ENCODE measurements at places on chromosomes 12 and 14.

- DNase-seq: peak; percentile 21
These were observed at the start of gene CHGA for GRCh38 chr14:92922883-92923743. TSS of gene CHGA (plus strand) at chr14:92923150. CDS start at chr14:92923360, 210 bp downstream.

DNA sequence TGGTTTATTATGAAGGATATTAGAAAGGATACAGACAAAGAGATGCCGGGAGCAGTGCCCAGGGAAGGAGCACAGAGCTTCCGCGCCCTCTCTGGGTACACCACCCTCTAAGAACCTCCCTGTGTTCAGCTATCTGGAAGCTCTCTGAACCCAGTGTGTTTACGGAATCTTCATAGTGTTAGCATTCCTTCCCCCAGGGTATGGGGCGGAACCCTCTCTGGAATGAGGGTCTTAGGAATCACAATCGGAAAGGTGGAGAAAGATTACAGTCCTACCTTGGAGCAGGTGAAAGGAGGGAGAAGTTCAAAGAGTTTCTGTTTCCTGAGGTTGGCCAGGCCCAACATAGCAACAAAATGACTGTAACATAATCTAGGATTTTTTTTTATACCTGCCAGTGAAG, 6.8 kb upstream of the NUDT4 start:
- DNase-seq: no peak

- no peak for DNase-seq
These were observed 177.3 kb upstream of the PLXNC1 start for GRCh38 chr12:93970900-93971688.

- DNase-seq: no peak
These were observed 161.9 kb upstream of the RASSF8 start for GRCh38 chr12:25796523-25797000.

DNA sequence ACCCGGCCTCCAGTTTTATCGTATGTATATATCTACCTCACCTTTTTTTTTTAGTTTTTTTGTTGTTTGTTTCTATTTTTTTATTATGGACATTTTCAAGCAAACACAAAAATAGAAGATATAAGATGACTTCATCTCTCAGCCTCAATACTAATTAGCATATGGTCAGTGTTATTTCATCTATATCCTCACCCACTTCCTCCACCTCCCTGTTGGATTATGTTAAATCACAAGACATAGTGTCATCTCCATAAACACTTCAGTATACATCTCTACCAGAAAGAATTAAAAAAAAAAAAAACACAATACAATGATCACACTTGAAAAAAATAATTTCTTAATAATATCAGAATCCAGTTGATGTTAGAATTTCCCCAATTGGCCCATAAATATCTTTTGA, 34.9 kb downstream of the RAB35 start:
- DNase-seq: no peak

DNA sequence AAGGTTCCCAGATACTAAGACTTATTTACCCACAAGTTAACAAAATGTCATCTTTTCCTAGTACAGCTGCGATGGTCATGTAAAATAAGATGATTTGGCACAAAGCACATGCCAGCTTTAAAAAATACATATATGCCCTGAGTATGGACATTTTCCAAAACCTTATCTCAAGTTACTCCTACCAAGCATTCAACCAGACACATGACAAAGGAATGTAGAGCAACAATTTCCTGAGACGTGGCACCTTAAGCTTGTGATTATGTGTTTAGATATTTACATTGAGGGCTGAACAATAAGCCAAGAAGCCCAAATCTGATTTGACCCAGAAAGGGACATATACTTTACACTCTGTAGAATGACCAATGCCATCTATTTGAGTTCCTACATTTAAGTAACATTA, 24.5 kb upstream of the OVCH1 start:
- no peak for DNase-seq

- no peak for DNase-seq
These were observed 498 bp downstream of the GPR132 start for GRCh38 chr14:105064721-105065143.

DNA sequence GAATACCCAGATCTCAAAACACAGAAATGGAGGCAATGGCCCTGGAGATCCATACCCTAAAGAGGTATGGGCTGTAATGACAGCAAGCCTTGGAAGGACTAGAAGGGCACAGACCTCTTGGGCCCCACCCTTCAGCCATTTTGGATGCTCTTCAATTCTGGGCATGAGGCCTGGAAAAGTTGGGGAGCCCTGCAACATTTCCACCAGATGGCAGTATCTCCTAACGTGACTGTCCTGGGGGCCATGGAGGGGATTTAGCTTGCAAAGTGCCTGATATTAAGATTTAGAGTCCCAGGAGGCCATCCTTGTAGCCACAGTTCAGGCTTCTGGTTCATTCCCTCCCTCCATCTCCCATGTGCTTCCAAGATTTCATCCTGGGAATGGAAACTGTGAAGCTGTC, 30.2 kb downstream of the KCNA5 start:
- DNase-seq: no peak

- no peak for DNase-seq
These were observed 159.4 kb downstream of the NELL2 start for GRCh38 chr12:44716711-44717110.

DNA sequence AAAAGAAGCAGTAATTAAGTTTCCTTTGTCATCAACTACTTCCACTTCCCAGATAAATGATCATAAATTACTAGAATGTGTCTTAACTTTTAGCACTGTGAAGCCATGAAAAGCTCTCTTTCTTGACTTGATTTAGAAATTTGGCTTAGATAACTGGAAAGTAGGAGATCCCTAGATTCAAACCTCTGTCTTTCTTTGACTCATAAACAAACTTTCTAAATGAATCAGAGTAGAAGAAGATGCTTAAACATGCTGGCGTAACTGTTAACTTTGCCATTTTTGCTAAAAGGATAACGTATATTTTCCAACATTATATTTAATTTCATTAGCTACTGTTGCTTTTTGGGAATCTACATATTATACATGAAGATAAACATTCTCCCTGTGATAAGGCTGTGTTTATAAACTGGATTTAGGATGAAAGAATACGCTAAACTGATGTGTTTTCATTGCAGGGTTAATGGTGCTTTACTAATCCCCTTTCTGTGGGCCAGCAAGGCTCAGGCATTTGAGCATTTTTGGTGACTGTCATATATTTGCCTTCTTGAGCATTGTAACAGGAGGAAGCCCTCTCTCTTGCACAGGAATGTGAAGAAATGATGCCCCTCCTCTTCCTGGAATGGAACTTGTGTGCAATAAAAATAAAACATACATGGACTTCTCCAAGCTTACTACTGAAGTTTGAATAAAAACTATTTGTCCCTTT, 301.4 kb downstream of the BMP4 start:
- DNase-seq: no peak

GRCh38 chr12:9727813-9728212, 5.1 kb downstream of the CLECL1 start:
- no peak for DNase-seq

DNA sequence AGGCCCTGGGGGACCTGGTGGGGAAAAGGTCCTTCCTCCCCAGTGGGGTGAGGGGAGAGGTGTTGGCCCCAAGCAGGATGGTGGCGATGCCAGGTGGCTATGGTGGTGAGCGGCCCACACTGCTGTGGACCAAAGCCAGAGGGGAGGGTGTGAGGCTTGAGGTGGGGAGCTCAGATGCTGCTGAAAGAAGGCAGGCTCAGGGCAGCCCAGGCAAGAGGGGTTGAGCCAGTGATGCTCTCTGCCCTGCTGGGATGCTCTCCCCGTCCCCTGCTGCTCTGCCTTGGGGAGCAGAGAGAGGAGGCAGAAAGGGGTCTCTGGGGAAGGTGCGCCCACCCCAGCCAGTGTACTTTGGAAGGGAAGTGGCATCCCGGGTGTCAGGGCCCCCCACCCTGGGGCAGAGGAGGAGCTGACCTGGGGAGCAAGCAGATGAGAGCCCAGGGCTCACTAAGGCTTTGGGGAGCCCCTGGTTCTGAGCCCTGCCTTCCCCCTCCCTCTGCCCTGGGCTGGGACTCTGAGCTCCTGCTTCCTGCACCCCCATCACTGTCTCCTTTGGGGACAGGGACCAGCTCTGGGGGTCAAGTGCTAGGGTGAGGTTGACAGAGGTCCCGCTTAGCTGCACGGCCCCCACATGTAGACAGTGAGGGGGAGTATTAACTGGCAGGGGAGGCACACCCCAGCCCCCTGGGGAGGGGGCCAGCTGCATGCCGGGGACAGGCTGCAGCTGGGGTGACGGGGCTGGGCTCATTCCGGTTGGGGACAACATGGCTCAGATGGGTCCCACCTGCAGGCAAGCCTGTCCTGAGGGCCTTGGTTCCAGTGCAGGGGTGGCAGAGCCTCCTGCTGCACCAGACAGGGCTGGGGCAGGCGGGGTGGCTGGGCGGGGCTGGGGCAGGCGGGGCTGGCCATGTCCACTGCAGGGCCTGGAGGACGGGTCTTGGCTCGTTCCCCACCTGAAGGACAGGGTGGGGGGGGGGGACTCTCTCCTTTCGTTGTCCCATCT, 124.4 kb downstream of the KIF26A start:
- no peak for DNase-seq

GRCh38 chr12:20490213-20490612, 121.9 kb downstream of the PDE3A start:
- DNase-seq: no peak

DNA sequence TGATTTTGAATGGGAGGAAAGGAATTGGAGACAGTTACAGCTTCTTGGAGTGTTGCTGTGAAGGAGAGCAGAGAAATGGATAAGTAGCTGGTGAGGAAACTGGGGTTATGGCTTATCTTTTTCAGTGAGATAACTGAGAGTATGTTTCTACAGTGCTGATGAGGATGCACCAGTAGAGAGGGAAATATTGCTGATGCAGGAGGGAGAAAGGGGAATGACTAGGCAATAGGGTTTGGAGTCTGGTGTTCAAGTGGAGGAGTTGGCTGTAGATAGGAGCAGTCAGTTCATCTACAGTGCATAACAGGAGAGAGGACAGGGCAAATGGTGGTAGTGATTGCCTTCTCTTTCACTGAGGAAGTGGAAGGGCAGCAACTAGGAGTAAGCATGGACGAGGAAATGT, 33.0 kb downstream of the SPATS2 start:
- DNase-seq: no peak

Measured in stimulated activated CD8-positive, alpha-beta memory T cell treated with anti-CD3 and anti-CD28 coated beads, Interleukin-7, amount 100 ng/mL, for 1 hour (primary cell).